ENCODE measurements at places on chromosomes 12 and 14. TPM values are rescaled to one million over a fixed set of nuclear protein-coding genes. Genes with fewer than 3 reads are reported as not detected.

GRCh38 chr14:63273129-63273528, 45.6 kb downstream of the GPHB5 start:
- H3K27me3 ChIP-seq: peaks cover 2% of the 10 kb centered on the region
- H3K4me3 ChIP-seq: no peak overlapping the region
- no peaks in the 10 kb centered on the region for H3K36me3 ChIP-seq
- H3K4me1 ChIP-seq: no peaks in the 10 kb centered on the region

Gene KRT73
- 8.8 TPM for total RNA-seq

- no peaks in the 10 kb centered on the region for H3K4me1 ChIP-seq
- H3K27ac ChIP-seq: no peak overlapping the region
- DNase-seq: no peak
- H3K4me3 ChIP-seq: no peak overlapping the region
Observed at GRCh38 chr12:52090291-52090690, 10.8 kb downstream of the SMIM41 start.

Gene ACTR10
- 36.7 TPM for total RNA-seq

DNA sequence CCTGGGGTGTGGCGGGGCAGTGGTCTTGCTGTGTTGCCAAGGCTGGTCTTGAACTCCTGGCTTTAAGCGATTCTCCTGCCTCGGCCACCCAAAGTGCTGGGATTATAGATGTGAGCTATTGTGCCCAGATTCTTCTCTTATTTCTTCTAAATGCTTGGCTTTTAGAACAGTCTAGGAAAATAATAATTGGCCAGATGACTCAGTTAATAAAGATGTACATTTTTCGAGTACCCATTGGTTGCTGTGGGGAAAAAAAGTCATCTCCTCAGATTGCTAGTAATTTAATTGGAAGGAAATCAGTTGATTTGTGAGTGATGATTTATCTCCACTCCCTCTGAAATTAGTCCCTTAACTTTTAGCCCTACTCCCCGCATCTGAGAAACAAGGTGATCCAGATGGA, 45.5 kb downstream of the CHST11 start:
- no peaks in the 10 kb centered on the region for H3K36me3 ChIP-seq
- no peak overlapping the region for H3K27ac ChIP-seq

Data from T-cell (primary cell).